ENCODE measurements at places on chromosomes 13 and 19.

DNA sequence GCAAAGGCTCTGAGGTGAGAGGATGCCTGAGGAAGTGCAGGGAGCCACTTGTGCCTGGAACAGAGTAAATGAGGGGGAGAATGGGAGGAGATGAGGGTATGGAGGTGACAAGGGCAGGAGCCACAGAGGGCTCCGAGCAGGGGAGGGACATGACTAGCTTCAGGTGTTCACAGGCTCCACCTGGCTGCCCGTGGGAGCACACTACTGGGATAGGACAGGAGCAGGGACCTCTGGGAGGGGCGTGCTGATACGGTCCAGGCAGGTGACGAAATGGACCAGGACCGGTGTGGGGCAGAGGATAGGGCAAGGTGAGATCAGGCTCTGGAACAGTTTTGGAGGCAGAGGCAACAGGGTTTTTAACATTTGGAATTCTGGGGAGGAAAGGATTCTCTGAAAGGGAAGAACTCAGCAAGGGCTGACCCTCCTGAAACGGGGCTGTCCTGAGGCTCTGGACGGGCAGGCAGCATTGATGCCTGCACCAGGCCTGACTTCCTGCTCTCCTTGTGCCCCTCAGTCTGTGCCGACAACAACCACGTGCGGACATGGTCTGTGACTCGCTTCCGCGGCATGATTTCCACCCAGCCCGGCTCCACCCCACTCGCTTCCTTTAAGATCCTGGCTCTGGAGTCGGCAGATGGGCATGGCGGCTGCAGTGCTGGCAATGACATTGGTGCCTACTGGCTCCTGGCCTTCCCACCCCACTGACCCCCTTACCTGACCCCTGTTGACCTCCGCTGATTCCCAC lies 11.6 kb downstream of the SHKBP1 start:
- DNase-seq: no peak

DNA sequence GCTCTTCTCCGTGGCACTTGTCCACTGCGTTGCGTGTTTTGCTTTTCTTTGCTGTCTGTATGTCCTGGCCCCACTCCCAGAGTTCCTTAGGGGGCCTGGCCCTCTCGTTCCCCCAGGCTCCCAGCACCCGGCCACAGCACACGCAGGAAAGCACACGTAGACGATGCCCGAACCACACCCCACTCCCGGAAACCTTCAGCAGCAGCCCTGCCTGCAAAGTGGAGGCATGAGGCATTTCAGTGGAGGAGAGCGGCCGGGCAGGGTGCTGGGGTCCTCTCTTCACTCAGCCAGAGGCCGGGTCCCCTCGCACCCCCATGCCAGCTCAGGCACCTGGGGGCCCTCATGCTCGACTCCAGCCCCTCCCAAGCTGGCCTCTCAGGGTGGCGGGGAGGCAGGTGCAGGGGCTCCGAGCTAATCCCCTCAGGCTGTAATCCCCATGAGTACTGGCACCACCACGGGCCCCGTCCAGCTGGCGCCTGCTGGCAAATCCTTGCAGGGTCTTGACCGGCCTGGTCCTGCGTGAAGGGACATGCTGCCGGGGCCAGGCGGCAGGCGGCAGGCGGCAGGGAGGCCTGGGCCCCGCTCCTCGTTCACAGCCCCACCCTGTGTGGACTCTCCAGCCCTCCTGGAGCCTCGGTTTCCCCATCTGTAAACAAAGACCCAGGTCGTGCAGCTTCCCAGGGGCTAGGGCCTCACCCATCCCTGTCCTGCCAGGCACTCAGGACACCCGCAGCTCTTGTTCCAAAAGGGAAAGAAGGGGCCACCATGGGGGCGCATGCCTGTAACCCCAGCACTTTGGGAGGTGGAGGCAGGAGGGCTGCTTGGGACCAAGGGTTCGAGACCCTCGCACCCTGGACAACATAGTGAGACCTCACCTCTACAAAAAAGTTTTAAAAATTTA lies 7.0 kb downstream of the PIP5K1C start:
- DNase-seq: no peak

DNA sequence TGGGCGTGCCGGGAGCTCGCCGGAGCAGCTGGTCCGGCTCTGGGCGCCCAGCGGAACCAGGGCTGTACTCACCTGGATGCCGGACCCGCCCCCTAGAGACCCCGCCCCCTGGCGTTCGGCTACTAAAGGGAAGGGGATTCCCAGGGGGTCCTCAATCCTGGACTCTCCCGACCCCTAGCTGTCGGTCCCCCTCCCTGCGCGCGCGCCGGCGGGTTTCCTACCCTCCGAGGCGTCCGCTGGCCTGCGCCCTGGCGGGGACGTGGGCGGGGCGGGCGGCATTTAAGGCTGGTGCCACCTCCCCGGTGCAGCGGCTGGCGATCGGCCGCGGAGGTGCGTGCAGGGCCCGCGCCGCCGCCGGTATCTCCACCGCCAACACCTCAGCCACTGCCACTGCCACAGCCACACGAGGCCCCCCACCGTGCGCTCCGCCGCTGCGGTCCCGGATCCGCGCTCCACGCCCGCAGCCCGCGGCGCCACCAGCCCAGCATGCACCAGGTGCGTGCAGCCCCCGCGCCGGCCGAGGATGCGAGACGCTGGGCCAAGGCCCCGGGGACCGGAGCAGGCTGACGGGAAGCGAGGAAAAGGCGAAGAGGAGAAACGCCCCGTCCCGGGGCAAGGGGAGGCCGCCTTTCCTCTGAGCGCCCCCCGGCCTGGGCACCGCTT lies at the start of gene ATP12A:
Gene ATP12A (plus strand): TSS at position 151 of the 663 bp plus-strand sequence. CDS start 336 bp downstream, at position 487.
- DNase-seq: no peak

DNA sequence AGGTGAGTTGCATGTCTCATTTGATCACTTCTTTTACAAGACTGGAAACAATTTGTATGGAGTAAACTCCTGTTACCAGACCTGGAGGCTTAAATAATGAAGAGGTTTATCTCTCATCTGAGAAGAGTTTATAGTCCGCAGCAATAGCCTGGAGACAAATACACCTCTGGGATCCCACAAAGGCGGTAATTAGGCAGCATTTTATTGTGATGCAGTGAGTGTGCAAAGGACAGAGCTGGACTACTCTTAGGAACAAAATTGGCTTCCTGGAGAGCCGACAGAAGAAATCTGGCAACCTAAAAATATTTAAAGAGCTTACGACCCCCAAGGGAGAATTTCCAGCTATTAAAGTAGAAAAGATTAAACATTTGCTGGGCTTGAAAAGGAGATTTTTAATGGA lies 11.8 kb upstream of the KATNAL1 start:
- no peak for DNase-seq

- no peak for DNase-seq
These were observed 3.2 kb upstream of the ZNF441 start for GRCh38 chr19:11763611-11764010.

- no peak for DNase-seq
These were observed 315.7 kb upstream of the SLITRK5 start for GRCh38 chr13:87355451-87355850.

DNA sequence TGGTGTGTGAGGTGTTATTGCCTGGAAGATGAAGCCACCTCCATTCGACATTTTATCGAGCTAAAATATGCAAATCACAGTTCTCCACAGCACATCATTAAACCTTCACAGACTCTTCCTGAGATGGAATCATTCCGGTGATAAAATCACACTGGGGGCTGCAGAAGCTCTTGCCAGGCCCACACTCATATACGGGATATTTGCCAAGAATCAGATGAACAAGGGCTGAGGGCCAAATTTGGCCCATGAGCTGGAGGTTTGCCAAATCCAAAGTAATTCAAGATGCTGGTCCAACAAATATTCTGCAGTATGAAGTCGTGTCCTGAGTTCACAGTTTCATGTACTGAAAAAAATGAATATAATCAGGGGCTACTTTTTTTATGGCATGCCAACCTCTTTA lies 16.7 kb upstream of the RXFP2 start:
- no peak for DNase-seq

DNA sequence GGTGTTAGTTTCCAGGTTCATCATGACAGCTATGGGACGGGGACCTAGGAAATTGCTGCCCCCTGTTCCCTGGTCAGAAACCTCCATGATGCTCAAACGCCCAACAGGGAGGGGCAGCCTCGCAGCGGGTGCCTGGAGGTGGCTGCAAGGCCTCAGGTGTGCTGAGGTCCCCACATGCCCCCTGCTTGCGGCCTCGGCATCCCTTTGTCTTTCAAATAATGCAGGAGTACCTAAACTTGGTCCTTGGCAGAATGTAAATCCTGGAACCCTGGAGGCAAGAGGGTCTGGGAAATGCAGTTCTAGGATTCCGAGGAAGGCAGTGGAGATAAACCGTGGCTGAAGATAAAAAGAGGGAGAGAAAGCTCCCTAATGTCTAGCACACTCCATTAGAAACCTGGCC lies 52.4 kb downstream of the SKA3 start:
- no peak for DNase-seq

- DNase-seq: no peak
These were observed 25.5 kb upstream of the SACS start for GRCh38 chr13:23458989-23459388.

GRCh38 chr13:78659732-78660494 lies 958 bp upstream of the OBI1 start:
- no peak for DNase-seq

- DNase-seq: no peak
These were observed 152.5 kb upstream of the SOX1 start for GRCh38 chr13:111914241-111915103.

DNA sequence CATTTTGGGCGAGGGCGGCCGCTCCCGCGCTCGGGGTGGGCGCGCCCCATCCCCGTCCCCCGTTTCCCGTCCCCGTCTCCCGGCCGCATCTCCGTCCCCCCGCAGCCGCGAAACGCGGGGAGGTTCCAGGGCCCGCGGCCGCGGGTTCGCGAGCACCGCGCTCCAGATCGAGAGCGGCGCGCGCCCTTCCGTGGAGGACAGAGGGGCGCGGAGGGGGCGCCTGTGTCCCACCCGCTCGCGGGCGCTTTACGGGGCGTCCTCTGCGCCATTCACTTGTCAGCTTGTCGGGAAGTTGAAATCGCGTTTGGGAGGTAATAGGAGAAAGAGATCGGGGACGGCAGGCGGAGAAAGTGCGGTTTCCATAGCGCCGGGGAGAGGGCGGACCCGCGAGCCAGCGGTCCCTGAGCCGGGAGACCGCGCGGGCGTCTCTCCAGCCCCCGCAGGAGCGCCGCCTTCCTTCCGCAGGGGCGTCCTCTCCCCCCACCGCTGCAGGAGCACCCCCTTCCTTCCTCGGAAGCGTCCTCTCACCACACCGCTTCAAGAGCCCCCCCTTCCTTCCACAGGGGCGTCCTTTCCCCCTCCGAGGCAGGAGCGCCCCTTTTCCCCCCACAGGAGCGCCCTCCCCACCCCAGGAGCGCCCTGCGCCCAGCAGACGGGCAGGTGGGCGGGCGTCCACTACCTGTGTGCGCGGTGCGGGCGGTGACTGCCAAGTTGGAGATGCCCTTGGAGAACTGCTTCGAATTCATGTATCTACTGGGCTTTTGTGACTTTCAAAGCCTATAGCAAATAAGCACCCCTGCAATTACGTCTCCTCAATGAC lies 962 bp upstream of the IRS2 start:
- DNase-seq: peak; percentile 31

DNA sequence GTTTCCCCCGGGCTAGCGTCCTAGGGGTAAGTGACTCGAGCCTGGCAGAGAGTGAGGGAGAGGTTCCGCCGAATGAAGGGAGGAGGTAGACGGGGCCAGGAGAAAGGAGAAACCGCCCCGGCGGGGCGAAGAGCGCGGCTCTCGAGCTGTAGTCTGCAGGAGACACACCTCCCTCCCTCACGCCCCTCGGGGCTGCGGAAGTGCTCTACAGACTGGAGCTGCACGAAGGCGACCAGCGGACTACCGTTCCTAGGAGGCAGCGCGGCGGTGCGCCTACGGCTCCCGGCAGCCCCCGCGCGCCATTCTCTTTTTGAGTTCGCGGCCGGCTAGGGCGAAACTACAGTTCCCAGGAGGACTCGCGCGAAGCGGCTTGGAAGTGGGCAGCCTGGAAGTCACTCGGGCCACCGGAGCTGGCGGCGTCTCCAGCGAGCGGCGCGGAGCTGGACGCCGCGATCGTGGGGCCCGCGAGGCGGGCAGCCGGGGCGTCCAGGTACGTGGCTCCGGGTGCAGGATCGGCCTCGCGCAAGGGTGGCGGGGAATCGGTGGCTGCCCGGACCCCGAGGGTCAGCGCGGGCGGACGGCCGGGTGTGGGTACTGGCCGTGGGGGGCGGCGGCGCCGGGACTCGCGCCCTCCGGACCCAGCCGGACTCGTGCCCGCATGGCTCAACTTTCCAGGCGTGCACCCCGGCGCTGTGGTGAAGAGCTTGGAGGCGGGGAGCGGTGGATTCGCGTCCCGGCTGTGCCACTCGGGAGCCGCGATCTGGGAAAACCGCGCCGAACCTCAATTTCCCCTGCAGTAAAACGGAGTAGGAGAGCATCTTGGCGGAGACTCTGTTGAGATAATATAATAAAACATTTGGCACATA lies at the start of gene SIPA1L3:
Gene SIPA1L3 (plus strand): TSS at position 340 of the 866 bp plus-strand sequence. CDS start 174,358 bp downstream, outside the sequence.
- peak; percentile 89 for DNase-seq

DNA sequence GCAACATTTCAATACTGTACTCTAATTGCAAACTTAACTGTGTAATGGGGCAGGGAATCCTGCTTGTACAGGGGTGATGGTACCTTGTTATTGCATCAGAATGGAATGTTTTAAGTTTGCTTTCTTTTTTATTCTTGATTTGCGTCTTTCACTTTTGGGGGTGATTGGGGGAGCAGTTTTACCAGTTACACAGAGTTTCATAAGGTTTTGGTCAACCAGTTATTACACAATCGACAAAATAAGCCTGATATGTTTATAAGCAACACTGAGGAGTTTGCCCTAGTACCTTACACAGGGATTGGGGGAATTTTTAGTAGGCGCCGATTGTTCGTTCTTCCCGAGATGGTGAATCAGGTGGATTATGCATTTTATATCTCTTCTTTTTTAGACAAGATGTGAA lies 2.7 kb downstream of the KLF5 start:
- no peak for DNase-seq

GRCh38 chr13:60572003-60572798 lies 175.2 kb downstream of the TDRD3 start:
- no peak for DNase-seq

GRCh38 chr13:26518451-26518959 lies 39.0 kb upstream of the WASF3 start:
- DNase-seq: no peak

DNA sequence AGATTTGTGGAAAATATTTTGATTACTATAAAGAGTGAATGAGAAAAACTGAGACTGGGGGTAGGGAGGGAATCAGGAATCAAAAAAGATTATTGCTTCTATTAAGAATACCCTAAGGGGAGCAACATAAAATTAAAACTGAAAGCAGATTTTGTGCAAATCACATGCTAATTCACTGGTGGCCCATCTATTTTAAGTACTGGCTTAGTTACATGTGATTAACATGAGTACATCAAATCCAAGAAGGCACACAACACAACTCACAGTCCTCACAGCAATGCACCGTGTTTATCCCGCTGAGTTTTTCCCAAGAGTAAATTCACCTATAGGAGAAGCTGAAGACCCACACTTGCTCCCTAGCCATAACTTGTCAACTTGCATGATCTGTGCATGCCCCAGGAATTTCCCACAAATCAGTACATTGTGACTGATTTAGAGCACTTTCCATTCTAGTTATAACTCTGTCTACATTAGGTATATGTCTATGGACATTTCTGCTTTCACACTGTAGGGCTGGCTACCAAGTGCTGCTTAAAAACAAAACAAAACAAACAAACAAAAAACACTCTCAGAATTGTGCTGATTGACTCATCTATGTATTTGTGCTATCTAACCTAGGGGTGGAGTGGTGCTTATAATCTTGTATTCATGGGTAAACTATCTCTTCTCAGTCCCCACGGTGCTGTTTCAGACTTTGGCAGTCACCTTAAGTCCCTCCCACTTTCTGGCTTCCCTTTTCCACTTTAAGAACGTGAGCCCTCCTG lies 24.3 kb downstream of the AMER2 start:
- DNase-seq: no peak
